PC-9 (cell line): ENCODE measurements at places on chromosomes 6 and 20. TPM values are rescaled to one million over a fixed set of nuclear protein-coding genes. Genes with fewer than 3 reads are reported as not detected.

GRCh38 chr6:1708122-1708521 lies 98.4 kb downstream of the FOXC1 start:
- no peak for DNase-seq

- DNase-seq, result no peak
Measured at GRCh38 chr20:17345321-17345720, 118.5 kb downstream of the PCSK2 start.

- DNase-seq, result no peak
Measured at GRCh38 chr20:38200646-38201045, 35.6 kb upstream of the TGM2 start.

DNA sequence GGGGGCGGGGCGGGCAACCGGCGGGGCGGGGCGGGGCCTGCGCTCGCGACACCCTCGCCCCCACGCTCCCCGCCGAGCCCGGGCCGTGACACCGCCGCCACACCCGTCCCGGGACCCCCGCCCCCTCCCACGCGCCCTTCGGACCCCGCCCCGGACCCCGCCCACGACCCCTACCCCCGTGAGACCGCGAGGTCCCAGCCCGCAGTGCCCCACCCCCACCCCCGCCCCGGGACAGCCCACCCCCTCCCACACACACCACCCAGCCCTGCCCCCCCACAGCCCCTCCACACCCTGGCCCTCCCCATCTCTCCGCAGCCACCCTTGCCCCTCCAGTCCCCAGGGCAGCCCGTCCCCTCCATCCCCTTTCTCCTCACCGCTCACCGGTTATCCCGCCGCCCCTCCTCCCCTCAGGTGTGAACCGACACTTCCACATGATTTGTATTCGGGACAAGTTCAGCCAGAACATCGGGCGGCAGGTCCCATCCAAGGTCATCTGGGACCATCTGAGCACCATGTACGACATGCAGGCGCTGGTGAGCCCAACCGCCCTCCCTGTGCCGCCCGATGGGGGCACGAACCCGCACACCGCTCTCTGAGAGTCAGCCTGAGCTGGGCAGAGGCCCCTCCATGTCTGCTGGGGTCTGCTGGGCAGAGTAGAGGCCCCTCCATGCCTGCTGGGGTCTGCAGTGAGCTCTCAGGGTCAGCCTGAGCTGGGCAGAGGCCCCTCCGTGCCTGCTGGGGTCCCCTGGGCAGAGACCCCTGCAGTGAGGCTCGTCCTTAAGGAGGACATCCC lies 622 bp downstream of the MRGBP start:
- no peak for DNase-seq

- DNase-seq, result no peak
Measured at GRCh38 chr6:5174756-5175549, 85.8 kb downstream of the LYRM4 start.

DNA sequence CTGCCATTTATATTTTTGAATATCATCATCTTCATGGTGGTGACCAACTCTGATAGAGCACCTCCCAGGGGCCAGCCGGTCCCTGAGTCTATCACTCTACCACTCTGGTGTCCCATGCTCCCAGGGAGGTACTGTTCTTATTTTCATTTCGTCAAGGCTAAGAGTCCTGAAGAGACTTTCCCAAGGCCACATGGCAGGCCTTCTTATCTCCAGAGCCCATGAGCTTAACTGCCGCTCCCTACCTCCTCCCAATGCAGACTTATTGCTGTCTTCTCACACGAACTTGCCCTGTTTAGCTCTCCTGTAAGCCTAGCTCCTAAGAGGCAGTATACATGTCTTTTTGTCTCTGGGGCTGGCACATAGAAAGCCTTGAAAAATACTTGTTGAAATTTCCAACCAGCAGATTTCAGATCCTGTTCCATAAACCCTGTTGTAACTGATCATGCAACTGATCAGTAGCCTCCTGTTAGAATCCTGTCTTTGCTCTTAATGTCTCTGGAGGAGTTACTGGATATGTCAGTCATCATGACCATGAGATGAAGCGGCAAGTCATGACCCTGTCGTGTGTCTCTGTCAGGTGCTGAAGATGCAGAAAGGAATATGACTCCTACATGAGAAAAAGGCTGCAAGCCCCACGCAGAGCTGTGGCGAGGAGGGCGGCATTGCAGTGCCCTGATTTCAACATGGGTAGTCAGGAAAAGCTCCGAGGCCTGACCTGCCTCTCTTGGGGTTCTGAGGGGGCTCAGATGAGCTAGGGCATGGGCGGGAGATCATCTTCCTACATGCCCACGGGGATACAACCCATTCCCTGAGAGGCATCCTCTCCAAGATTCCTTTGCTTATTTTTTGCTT lies 60.0 kb downstream of the TTI1 start:
- DNase-seq, result no peak

DNA sequence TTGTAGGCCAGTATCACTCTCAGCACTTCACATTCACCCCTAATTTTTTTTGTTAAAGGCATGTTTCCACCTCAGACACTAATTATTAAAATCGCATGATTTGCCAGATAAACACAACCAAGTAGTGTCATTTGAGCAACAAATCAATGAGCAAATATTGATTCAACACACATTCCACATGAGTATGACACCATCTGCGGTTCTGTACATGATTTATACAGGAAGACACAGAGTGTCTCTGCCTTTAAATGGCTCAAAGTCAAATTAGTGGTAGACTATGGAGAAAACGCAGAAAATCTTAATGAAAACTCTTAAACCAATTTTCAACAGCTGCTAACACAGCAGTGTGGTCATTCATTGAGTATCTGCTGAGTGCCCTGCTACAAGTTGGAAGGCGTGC lies 300.2 kb downstream of the SOX4 start:
- DNase-seq, result no peak

DNA sequence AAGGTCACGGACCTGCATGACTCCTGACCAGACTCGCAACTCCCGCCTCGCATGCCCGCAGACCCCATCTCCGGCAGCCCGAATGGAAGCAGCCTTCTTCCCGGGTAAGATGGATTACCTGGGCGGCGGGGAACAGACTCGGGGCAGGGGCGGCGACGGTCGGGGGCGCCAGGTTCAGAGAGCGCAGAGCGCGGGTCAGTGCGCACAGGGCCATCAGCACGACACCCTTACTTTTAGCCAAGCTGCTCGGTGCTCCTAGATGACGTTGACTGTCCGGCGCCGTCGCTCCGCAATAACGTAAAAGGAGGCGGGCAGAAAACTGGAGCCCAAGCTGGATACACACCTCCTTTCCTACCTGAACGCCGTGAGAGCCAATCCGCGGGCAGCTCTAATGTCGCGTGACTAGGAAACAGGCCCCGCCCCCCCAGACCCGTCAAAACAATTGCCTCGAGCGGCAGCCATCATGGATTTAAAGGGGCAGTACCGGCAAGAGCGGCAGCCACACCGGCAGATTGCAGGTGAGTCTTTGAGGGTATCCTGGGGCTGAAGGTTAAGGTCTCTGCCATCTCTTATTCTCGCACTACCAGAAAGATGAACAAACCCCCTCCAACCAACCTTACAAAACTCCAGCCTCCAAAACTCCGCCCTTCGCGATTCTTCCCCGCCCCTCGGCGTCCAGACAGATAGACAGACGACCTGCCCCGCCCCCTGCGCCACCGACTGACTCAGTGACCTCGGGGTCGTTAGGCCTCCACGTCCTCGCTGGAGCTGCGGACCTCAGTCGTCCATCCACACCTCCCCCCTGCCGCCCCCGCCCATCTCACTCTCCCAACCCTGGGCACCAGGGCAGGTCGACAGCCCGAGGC lies at the start of the genes KLC4 and MRPL2:
Gene KLC4 (plus strand): TSS at position 464 of the 866 bp plus-strand sequence. CDS start 1,705 bp downstream, outside the sequence.
Gene MRPL2 (minus strand): TSS at position 267 of the 866 bp plus-strand sequence. CDS start 53 bp downstream, at position 214.
- DNase-seq, result peak; percentile 95

GRCh38 chr6:138307352-138307751 lies 70.4 kb upstream of the SMIM28 start:
- peak; percentile 35 for DNase-seq

Gene THBS2
- not detected in 2 replicates for total RNA-seq

Gene SCAND1
- 56.6 and 95.0 TPM in 2 replicates for total RNA-seq

Gene TFAP2C
- total RNA-seq, result 27.8 and 34.8 TPM in 2 replicates
